ENCODE measurements at places on chromosomes 2 and 18.

DNA sequence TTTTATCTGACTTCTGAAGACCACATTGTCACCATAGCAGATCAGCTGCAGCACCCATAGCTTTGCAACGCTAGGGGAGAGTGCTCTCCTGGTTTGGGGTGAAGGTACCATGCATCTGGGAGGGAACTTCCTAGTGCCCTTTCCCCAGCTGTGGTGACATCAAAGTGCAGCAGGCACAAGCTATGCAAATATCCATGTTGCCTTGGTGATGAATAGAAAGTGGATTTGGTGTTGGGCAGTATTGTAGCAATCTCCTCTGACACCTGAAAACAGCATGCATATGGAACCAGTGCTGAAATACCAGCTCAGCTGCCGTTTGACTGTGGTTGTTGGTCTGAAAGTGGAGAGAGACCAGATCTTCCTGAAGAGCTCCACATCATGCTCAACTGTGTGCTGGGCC, 37.1 kb downstream of the BCL2L11 start:
- no peak for DNase-seq

DNA sequence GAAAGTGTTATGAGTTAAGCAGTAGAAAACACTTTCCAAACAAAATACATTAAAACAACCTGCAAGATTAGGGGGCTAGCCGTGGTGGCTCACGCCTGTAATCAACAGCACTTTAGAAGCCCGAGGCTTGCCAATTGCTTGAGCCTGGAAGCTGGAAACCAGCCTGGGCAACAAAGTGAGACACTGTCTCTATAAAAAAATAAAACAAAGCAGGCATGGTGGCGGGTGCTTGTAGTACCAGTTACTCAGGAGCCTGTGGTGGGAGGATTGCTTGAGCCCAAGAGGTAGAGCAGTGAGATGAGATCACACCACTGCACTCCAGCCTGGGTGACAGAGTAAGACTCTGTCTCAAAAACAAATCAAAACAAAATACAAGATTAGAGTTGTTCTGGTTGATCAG, 208.3 kb downstream of the ERBB4 start:
- DNase-seq: no peak

GRCh38 chr2:172328103-172328841, 99.1 kb upstream of the ITGA6 start:
- no peak for DNase-seq

DNA sequence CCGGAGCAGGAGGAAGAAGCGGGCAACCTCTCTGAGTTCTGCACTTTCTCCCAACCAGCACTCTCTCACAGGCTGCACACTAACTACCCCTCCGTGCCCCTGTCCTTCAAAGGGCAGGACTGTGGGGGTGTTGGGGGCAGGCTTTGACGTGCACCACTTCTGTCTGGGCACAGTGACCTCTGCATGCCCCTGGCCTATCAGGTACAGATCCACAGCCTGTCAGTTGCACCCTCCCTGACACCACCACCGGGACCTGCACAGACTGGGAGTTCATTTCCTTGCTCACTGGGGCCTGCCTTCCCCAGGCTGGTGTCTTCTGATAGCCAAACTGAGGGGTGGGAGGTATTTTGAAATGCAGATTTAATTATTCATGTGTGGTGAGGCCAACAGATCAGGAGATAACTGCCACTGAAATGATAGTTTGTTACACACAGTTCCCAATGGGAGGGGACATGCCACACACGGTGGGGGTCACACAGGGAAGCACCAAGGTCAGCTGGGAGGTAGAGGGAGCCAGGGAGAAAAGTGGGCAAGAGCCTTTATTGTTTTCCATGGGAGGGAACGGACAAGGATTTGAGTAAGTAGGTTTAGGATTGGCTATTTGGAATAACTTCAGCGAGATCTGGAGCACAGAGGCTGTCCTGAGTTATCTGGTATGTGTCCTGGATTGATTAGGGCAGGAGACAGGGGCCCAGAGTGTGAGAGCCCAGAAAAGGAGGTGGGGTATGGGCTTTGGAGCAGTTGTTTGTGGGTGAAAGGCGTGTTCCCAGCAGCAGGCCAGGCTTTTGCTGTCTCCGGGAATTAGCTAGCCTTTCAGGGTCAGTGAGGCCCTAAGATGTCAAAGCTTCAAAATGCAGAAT, 251.6 kb downstream of the AFF3 start:
- DNase-seq: no peak

GRCh38 chr2:185245216-185245615, 493.4 kb upstream of the FSIP2 start:
- no peak for DNase-seq

DNA sequence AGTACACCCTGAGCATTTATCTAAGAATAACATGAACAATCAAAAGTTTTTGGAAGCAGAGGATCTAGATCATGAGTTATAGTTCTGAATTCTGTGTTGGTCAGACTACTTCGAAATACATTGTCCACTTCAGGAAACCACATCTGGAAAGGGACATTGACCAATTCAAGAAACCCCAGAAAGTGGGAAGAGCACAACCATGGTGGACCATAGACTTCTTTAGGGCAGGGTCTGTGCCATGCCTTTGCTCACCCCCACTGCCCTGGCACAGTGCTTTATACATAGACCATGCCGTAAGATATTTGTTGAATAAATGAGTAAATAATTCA, 44.3 kb upstream of the CYP1B1 start:
- no peak for DNase-seq

- DNase-seq: no peak
These were observed 32.9 kb upstream of the CSRNP3 start for GRCh38 chr2:165436559-165436958.

GRCh38 chr18:67805261-67805660, 288.7 kb upstream of the DSEL start:
- DNase-seq: no peak

- DNase-seq: no peak
These were observed 12.1 kb upstream of the COPS8 start for GRCh38 chr2:237073552-237073951.

DNA sequence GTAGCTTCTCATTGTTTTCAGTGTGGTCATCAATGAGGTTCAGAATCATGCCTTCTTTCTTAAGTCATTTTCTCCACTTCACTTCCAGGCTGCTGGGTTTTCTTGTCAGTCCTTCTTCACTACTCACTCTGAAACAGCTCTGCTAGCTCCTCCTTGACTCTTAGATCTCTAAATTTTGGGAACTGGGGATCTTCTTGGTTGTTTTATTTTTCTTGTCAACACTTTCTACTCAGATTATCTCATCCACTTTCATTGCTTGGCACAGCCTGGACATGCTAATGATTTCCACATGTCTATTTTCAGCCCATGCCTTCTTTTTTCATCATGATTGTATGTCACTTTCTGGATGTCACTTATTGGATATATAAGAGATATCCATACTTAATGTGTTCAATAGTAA, 517.8 kb upstream of the DSEL start:
- no peak for DNase-seq

- no peak for DNase-seq
These were observed 284.6 kb upstream of the LRP1B start for GRCh38 chr2:142415461-142415860.

- no peak for DNase-seq
These were observed 23.2 kb downstream of the SPEG start for GRCh38 chr2:219457784-219458369.

DNA sequence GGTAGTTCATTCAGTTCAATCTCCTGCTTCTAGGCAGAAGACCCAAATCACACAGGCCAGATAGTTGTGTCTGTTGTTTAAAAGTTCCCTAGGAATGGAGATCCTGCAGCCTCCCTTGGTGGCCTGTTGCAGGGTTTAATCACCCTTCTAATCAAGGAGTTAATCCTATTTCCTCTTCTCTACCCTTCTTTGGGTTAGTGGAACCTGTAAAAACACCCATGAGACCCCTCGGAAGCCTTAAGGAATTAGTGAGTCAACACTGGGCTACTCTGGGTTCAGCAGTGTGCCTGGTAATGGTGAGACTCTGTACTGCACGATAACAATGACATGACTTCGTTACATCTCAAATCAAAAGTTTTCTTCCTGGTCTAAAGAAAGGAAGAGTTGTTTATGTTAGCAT, 217.6 kb upstream of the NRP2 start:
- DNase-seq: no peak

DNA sequence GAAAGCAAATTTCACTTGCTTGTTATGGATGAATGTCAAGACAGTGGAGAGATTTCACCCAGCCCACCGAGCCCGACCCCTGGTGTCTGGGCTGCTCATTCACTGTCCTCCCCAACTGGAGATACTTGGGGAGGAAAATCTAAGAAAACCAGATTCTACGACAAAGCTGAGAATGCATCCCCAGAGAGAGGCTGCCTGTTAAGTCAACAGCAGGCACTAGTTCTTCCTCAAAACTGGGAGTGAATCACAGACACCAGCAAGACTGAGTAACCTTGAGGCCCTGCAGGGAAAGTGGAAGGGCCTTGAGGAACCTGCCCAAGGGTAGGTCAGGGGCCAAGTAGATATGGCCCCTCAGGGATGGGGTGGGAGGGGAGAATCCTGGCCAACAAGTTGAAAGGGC, 34.2 kb upstream of the MLPH start:
- DNase-seq: no peak

GRCh38 chr2:222706616-222707015, 35.2 kb downstream of the MOGAT1 start:
- DNase-seq: no peak

DNA sequence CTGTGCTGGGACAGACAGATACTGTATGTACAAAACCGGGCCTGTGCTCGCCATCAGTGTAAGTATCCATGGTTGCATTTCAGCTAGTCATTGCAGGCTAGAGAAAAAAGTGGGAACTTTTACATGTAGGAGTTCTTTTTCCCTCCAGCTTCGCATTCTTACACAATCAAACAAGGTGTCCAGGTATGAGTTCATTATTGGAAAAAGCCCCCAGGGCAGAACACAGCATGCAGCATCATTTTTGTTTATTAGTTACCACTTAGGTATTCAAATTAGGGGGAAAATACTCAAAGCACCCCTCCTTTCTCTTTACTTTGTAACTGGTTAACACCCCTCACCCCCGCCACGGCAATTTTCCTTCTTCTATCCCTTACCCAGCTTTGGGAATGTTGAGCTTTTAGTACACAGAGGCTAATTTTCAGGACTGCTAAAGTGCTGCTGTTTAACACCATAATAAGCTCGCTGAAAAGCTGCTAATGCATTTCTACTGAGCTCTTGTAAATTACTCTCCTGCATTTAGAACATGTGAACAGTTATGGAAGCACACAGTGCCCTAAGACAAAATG, 13.6 kb downstream of the UPP2 start:
- no peak for DNase-seq

DNA sequence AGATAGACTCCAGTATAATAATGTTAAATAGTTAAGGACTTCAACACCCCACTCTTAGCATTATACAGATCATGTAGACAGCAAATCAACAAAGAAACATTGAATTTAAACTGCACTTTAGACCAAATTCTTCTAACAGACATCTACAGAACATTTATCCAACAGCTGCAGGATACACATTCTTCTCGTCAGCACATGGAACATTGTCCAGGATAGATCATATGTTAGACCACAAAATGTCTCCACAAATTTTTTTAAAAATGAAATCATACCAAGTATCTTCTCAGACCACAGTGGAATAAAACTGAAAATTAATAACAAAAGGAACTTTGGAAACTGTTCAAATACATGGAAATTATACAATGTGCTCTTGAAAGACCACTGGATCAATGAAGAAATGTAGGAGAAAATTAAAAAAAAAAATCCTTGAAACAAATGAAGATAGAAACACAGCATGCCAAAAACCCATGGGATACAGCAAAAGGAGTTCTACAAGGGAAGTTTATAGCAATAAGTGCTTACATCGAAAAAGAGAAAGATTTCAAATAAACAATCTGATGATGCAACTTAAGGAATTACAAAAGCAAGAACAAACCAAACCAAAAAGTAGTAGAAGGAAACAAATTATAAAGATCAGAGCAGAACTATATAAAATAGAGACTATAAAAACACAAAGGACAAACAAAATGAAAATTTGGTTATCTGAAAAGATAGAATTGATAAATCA, 12.3 kb upstream of the SPP2 start:
- DNase-seq: no peak

GRCh38 chr2:120675460-120676130, 60.1 kb upstream of the GLI2 start:
- DNase-seq: peak; percentile 71

DNA sequence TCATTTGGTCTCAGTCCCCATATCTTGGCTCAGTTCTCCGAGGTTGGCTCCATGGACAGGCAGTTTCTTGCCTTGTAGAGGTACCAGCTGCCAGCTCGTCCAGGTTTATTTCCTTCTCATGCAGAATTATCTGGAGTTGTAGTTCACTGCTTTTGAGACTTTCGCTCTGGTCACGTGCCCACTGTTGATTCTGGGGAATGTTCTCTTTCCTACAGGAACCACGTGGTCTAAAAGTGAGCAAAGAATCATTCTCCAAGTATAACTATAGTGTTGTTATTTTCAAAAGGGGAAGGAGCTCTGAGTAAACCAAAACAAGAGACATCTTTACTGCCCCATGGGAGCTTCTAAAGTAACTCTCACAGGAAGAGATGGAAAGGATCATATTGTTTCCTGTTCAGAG, 41.2 kb upstream of the RAB27B start:
- no peak for DNase-seq

DNA sequence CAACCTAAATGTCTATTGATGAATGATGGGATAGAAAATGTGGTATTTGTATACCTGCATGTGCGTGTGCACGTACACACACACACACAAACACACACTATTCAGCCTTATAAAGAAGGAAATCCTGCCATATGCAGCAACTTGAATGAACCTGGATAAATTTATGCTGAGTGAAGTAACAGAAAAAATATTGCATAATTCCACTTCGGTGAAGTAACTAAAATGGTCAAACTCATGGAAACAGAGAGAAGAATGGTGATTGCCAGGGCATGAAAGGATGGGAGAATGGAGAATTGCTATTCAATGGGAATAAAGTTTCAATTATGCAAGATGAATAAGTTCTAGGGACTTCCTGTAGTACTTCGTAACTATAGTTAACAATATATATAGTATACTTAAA, 95.5 kb upstream of the SCN1A start:
- no peak for DNase-seq

GRCh38 chr2:193695367-193695766, 1500.6 kb upstream of the TMEFF2 start:
- DNase-seq: peak; percentile 45

- DNase-seq: no peak
These were observed 13.8 kb upstream of the TTC27 start for GRCh38 chr2:32614084-32614483.

GRCh38 chr18:40987581-40987980, 967.5 kb upstream of the PIK3C3 start:
- no peak for DNase-seq

- peak; percentile 20 for DNase-seq
These were observed at the start of gene PDE11A for GRCh38 chr2:178072383-178073301. TSS of gene PDE11A (minus strand) at chr2:178072777. CDS start at chr2:178072437, 340 bp downstream.

- DNase-seq: no peak
These were observed 979.0 kb upstream of the PIK3C3 start for GRCh38 chr18:40976050-40976449.

- no peak for DNase-seq
These were observed 110.6 kb upstream of the CTAGE1 start for GRCh38 chr18:22528291-22528690.

GRCh38 chr2:150319658-150320555, 167.6 kb downstream of the RND3 start:
- no peak for DNase-seq

Data from COLO829 (cell line).